ENCODE measurements at places on chromosomes 5 and 9.
A peak's percentile ranks its signal among the peaks of the same experiment; 100 is the strongest.

- no peak for DNase-seq
These were observed 36.1 kb downstream of the TLE1 start for GRCh38 chr9:81653240-81653639.

DNA sequence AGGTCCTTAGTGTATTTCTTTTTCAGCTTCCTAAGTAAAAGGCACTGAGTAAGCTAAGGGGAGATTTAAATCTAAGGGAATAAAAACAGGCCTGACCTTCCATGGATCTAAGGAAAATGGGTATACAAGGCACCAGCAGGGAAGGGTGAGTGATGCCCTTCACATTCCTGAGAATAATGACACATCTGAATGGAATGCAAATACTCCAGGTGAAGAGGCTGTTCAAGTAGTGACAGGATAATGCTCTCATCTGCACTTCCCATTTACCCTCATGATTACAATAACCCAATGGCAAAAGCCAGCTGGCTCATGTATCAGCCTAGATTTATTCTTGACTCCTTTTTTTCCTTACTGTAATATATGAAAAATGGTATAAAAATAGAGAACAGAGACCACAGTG, 216.2 kb upstream of the ACTBL2 start:
- DNase-seq: no peak

DNA sequence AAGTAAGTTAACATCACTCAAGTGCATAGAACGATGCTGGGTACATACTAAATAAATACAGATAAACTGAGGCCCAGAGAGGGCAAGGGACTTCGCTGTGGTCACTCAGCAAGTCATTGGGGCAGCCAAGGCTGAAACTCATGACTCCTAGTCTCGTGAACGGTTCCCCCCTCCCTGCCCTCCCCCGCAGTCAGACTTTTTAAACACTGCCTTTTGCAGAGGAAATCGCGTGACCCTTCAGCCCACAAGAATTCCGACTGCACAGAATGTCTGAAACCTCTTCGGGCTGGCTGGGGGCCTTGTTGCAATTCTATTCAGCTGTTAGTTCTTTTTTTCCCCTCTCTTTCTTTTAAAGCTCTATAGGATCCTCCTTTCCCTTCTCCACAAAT, 28.1 kb downstream of the NEK6 start:
- peak; percentile 90 for DNase-seq

DNA sequence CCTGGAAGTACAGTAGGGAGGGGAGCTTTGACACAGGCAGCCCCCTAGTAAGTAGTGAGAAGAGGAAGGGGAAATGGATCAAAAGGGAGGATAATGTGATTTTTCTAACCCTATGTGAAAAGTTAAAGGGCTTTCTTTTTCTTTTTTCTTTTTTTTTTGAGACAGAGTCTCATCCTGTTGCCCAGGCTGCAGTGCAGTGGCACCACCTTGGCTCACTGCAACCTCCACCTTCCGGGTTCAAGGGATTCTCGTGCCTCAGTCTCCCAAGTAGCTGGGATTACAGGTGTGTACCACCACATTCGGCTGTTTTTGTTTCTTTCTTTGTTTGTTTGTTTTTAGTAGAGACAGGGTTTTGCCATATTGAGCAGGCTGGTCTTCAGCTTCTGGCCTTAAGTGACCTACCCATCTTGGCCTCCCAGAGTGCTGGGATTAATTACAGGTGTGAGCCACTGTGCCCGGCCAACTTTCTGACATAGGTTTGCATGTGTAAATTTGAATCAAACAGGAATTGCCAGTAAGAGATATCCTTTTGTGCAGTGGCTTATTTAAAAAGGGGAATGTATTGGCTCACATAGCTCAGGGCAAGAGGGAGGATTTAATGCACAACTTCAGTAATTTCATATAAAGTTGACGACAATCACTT, 13.4 kb upstream of the PRDM6 start:
- DNase-seq: no peak

GRCh38 chr9:132591751-132592314, 9.4 kb downstream of the BARHL1 start:
- no peak for DNase-seq

DNA sequence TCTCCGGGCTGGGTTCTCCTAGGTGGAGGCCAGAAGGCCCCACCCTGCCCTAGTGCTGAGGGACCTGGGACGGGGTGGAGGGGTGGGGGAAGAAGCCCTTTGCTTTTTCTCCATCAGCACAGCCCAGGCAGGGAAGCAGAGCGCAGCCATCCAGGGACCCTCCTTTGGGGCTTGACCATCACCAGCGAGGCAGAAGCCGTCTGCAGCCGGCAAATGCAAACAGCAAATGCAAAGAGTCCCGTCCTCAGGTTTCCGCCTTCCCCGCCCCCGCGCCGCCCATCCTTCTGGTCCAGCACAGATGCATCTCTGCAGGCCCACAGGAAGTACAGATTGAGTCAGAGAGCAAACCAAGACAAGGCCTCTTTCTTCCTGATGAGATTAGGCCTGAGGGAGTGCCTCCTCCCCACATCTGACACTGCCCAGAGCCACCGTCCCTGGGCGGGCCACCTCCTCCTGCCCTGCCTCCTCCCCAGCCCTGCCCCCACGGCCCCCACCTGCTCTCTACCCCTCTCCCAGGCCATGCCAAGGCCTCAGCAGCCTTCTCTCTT, 23.4 kb downstream of the CORO2A start:
- DNase-seq: peak; percentile 52

GRCh38 chr5:177455661-177456590, 9.3 kb downstream of the PRR7 start:
- peak; percentile 93 for DNase-seq

DNA sequence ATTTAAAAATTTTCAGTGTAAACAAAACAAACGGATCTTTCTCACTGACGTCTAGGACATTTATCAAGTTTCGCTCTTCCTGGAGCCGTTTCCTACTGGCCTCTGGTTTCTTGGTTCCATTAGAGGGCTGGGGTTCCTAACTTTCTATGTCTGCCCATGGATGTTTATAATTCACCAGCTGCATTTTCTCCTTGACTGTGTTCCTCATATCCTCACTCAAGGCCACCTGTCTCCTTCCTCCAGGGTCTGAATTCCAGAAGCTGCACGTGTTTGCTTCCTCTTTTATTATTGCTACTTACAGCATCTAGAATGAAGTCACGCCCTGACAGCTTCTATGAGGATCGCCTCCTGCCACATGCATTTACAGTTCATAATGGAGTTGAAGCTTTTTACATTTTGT, 74.1 kb upstream of the BASP1 start:
- no peak for DNase-seq

- peak; percentile 86 for DNase-seq
These were observed 1.5 kb downstream of the NEK6 start for GRCh38 chr9:124259158-124259808.

- no peak for DNase-seq
These were observed 24.0 kb upstream of the C5orf63 start for GRCh38 chr5:127097278-127097677.

DNA sequence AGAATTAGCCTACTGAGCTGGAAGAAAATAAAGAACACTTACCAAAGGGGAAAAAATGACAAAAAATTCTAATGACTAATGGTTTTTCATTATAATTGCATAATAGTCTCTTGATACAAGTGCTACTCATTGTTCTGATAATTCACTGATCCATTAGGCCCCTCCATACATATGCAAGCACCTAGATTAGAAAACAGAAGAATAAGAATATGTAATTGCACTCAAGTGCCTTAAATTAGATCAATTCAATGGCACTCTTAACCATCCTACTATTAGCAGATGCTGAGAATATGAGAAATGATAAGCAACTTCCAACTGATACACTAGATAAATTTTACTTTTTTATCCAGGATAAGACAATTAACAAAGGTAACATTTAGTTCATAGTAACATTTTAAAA, 440.9 kb upstream of the C9orf72 start:
- no peak for DNase-seq

DNA sequence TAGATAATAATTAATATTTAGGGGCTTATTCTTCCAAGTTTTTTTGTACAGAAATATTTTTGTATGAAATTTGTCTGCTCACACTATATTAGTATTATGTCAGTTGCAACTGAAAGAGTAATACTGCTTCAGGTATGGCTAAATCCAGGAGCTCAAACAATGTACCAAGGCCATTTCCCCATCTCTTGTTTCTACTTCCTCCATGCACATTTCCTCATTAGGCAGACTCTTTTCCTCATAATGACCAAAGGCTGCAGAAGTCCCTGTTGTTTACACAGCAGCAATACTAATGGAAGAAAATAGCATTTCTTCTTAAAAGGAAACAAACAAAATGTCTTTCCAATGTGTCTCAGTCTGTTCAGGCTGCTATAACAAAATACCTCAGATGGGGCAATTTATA, 9.2 kb upstream of the OTULINL start:
- DNase-seq: no peak

DNA sequence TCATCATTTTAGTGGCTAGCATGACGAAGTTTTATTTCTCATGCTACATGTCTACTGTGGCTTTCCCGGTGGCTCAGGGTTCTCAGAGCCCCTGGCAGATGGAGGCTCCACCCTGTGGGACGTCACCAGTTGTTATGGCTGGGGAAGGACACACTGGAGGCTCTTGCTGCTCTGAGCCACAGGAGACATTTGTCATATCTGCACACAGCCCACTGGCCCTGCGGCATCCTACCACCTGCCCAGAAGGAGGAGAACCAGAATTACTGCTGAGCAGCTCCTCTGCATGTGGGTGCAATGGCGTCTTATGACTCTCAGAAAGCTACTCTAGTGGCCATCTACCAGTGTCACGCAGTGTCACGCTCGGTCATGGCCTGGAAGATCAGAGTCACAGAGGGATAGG, 6.6 kb downstream of the OR13J1 start:
- DNase-seq: no peak

- peak; percentile 94 for DNase-seq
These were observed 17.5 kb downstream of the TLE1 start for GRCh38 chr9:81671880-81672280.

- peak; percentile 13 for DNase-seq
These were observed 1.1 kb downstream of the LCN12 start for GRCh38 chr9:136952876-136953770.

DNA sequence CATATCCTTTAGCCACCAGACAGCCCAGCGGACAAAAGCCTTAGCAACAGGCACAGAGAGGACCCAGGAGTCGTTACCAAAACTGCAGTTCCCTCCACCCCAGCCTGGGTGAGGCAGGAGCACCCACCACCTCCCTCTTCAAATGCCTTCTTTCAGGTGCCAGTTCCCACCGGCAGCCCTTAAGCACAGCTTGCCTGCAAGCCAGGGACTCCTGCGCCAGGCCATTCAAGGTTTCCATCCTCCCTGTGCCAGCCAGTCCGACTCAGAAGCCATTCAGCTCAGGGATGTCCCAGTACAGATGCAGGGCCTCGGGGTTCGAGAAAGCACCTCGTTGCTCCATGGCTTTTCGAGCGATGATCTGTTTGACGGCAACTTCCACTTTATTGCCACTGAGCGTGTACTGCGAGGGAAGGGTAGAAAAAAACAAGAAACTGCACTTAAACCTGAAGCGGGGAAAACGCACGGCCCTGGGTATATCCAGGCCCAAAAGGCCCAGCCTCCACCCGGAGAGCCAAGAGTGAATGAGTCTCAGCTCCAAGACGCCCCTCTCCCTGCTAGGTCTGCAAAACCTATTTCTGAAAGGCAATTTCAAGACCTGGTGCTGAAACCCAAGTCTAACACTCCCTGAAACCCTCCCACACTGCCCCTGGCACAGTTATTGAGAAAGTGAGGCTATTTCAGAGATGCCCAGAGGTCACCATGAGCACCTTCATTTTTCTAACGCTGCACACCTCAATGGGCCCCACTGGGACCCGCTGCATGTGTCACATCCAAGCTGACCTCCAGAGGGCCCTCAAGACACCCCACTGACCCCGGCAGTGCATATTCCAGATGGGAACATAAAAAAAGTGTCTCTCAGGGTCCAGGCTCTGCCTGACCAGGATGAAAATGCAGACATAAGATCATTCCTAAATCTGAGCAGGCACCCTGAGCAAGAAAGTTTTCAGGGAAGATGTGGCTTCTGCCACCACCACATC, 36.8 kb upstream of the ZNF354A start:
- no peak for DNase-seq

GRCh38 chr5:151660616-151661495, 25.9 kb downstream of the SPARC start:
- DNase-seq: peak; percentile 59

GRCh38 chr5:92635001-92635461, 946.0 kb downstream of the NR2F1-AS1 start:
- no peak for DNase-seq

DNA sequence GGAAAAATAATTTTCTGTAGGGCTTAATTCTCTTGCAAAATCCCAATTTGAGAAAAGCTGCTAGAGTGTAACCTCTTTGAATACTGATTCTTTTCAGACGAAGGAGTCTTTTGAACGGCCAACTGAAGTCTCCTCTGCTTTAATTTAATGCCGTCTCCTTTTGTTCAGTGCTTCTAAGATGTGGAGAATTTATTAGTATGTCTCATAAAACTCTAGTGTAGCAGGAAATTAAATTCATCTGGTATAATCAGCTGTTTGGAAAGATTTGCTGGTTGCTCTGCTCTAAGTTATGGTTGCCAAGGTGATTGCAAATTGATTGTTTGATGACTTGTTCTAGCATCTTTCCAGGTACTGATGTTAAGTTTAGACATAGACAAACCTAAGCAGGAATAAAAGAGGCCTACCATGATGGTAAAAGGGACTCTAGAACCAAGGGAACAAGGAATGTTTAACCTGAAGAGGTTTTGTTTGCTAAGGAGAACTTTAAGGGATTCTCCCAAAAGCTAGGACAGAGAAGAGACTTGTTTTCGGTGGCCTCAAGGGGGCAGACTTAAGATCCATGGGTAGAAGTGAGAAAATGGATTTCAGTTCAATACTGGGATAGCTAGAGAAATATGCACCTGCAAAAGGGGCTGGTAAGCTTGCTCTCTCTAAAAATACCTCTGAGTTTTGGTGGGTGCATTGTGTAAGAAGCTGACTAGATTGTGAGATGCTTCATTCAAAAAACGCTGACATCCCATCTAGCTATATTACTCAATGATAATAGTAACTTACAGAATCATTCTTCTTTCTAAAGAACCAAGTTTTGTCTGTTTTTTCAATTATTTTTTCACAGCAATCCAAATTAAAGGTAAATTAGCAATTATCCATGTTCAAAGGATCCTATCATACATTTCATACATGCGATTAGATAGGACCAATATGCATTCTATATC, 5.7 kb upstream of the ADRB2 start:
- DNase-seq: no peak

DNA sequence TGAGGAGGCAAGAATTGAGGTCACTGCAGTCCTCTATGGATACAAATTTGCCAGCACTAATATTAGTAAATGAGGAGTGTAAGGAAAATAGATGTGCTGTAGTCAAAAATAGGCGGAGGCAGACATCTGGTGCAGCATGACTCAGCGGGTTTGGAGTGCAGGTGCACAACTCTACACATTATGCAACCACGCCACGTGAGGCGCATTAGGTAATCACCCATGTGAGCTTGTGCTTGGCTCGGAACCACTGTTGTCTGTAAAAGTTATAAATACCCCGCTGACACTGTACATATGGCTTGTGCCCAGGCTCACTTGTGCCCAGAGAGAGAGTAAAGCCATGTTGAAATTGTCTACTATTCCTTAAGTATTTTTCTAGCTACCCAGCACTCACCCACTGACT, 623.5 kb upstream of the NUDT12 start:
- no peak for DNase-seq

Data from femur (tissue), 1 donor.